Fibroblast of mammary gland (primary cell): ENCODE measurements at places on chromosomes 13 and 19.

GRCh38 chr13:73754727-73755292 lies 379.4 kb downstream of the KLF12 start:
- peak; percentile 70 for DNase-seq

DNA sequence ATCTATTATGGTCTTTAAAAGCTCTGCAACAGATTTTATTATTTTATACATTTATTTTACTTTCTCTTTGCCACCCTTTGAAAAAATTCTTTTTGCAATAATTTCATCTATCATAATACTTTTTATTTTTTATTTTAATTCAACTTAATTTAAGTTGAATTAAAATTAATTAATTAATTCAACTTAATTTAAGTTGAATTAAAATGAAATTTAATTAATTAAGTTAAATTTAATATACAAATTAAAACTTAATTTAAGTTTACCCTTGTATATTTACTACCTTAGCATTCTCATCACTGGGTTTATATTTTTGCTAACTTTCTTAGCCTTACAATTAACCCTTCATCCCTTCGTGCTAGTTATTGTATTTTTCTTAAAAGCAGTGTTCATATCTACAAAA lies 301.4 kb downstream of the SLITRK5 start:
- no peak for DNase-seq

- peak; percentile 72 for DNase-seq
These were observed 3.7 kb downstream of the ANGPTL8 start for GRCh38 chr19:11242864-11243797.

GRCh38 chr13:110784704-110785103 lies 71.2 kb downstream of the ING1 start:
- DNase-seq = peak; percentile 31

- DNase-seq = no peak
These were observed 251.1 kb downstream of the EFNB2 start for GRCh38 chr13:106284358-106284757.
